ENCODE measurements at places on chromosomes 4 and X. TPM values are rescaled to one million over a fixed set of nuclear protein-coding genes. Genes with fewer than 3 reads are reported as not detected.

MUC7 gene
- not detected for total RNA-seq

MSN gene
- total RNA-seq: 206 TPM

PNCK gene
- total RNA-seq: 28.7 TPM

LIAS gene
- 11.6 TPM for total RNA-seq

SOX3 gene
- total RNA-seq: not detected
